ENCODE measurements at places on chromosomes 6 and 20. TPM values are rescaled to one million over a fixed set of nuclear protein-coding genes. Genes with fewer than 3 reads are reported as not detected.

The HLA-B gene
- total RNA-seq, result 1,906 TPM

The HLA-DQB1 gene
- total RNA-seq, result 15.8 TPM

The OR2B2 gene
- not detected for total RNA-seq

The SYNDIG1 gene
- total RNA-seq, result 0.17 TPM

The SLC22A16 gene
- 2.2 TPM for total RNA-seq

The CD83 gene
- total RNA-seq, result 6.2 TPM

The SPEF1 gene
- 1.3 TPM for total RNA-seq

The SSTR4 gene
- total RNA-seq, result not detected

The KCNK5 gene
- 1.0 TPM for total RNA-seq

The COL12A1 gene
- total RNA-seq, result 216 TPM

The FAM209B gene
- not detected for total RNA-seq

The ETV7 gene
- total RNA-seq, result 0.44 TPM

The CBFA2T2 gene
- 13.4 TPM for total RNA-seq

The WFDC8 gene
- not detected for total RNA-seq

The GNL1 gene
- 18.9 TPM for total RNA-seq

The LINC00237 gene
- total RNA-seq, result not detected

The SLC35D3 gene
- not detected for total RNA-seq

The EYA2 gene
- 3.3 TPM for total RNA-seq

The COMMD7 gene
- 22.0 TPM for total RNA-seq

The MCCD1 gene
- not detected for total RNA-seq

The ID4 gene
- total RNA-seq, result 25.8 TPM

The SLC35F1 gene
- total RNA-seq, result 1.5 TPM

The POM121L2 gene
- total RNA-seq, result not detected

The PHACTR1 gene
- 2.6 TPM for total RNA-seq

The PMEPA1 gene
- total RNA-seq, result 19.2 TPM

The CDH26 gene
- 1.7 TPM for total RNA-seq

The SEL1L2 gene
- 3.6 TPM for total RNA-seq

The HLA-DMB gene
- 40.5 TPM for total RNA-seq

The LSM14B gene
- total RNA-seq, result 20.9 TPM

The GJA10 gene
- total RNA-seq, result not detected

The ADGRG6 gene
- total RNA-seq, result 18.5 TPM

The BCAS4 gene
- total RNA-seq, result 0.49 TPM

The PRDM13 gene
- total RNA-seq, result not detected

The DYNLT2 gene
- 1.6 TPM for total RNA-seq

The STK35 gene
- total RNA-seq, result 8.8 TPM

The SOX4 gene
- 6.2 TPM for total RNA-seq

The PDE7B gene
- 4.1 TPM for total RNA-seq

The TAAR8 gene
- not detected for total RNA-seq

The CST4 gene
- total RNA-seq, result not detected

The FOXS1 gene
- total RNA-seq, result not detected

The VIP gene
- total RNA-seq, result 0.66 TPM

The MEP1A gene
- total RNA-seq, result 0.65 TPM

The POLR1C gene
- 12.4 TPM for total RNA-seq

The VWA7 gene
- not detected for total RNA-seq

The UBD gene
- total RNA-seq, result not detected

The GUCA1A gene
- not detected for total RNA-seq

The CALHM6 gene
- total RNA-seq, result 5.6 TPM

All from subcutaneous adipose tissue (tissue), 4 donors.